NCI-H526 treated with DMSO at 0.1 percent for 48 hours (cell line): ENCODE measurements at places on chromosomes 16 and 17.

- no peak for DNase-seq
Observed at GRCh38 chr17:78785011-78785662, 3.1 kb upstream of the CYTH1 start.

GRCh38 chr17:38467491-38467890, 39.2 kb downstream of the ARHGAP23 start:
- no peak for DNase-seq

GRCh38 chr17:63390090-63390489, 56.0 kb downstream of the CYB561 start:
- no peak for DNase-seq

- peak; percentile 22 for DNase-seq
Observed at GRCh38 chr17:40168262-40168832, 8.9 kb upstream of the RAPGEFL1 start.
